ENCODE measurements at places on chromosomes 11 and 22. TPM values are rescaled to one million over a fixed set of nuclear protein-coding genes. Genes with fewer than 3 reads are reported as not detected.

- DNase-seq = no peak
These were observed 474 bp upstream of the CHADL start for GRCh38 chr22:41241133-41241676.

- no peak for DNase-seq
These were observed 51.1 kb downstream of the MCM5 start for GRCh38 chr22:35450824-35451569.

GRCh38 chr11:116420770-116421528 is 351.8 kb downstream of the BUD13 start:
- no peak for DNase-seq

GRCh38 chr11:11119917-11120316 is 233.1 kb downstream of the CSNK2A3 start:
- no peak for DNase-seq

DNA sequence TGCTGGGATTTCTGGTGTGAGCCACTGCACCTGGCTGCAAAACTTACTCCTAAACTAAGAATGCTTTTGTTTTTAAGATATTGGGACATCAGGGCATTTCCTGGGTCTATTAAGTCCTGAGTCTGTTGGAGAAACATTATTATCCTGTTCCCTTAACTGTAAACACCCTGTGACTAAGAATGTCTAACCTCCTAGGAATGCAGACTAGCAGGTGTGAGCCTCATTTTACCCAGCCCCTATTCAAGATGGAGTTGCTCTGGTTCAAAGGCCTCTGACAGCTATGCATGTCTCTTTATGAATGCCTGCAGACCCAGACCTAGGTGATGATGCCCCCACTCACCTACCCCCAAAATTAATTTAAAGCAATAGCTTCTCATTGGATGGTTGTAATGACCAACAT is 46.2 kb downstream of the DEPDC5 start:
- DNase-seq = no peak

DNA sequence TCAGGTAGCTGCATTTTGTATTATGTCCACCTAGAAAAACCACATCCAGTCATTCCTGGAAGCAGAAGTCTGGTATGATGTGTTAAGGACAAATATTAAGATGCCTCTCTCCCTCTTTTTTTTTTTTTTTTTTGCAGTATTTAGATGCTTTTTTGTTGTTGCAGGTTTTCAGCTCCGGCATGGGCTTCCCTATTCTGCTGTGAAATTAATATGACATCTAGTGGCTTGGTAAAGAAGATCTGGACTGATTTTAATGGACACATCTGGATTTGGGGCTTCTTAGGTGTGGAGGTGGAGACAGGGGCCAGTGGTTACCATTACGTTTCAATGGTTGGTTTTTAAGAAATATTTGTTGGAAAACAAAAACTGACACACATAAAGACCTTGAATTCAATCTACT is 47.5 kb upstream of the RASSF10 start:
- DNase-seq = no peak

- DNase-seq = no peak
These were observed 5.4 kb downstream of the FUT4 start for GRCh38 chr11:94549146-94549545.

DNA sequence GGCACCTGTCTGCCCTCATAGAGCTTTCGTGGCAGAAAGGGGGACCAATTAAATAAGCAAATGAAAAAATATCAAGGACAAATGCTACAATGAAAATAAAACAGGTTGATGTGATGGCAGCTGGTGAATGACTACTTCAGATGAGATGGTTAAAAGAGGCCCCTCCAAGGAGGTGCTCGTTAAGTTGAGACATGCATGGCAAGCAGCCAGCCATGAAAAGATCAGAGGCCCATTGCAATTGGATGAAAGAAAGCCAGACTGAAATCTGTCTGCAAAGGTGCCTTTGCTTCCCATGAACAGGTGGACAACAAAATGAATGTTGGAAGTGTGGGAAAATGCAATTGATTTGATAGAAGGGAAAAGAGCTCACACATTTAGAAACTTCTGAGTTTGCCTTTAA is 848 bp upstream of the TRPC6 start:
- no peak for DNase-seq

TXN2 gene
- 33.2 TPM for total RNA-seq

SSTR3 gene
- 1.6 TPM for total RNA-seq

OR5M11 gene
- total RNA-seq = not detected

MRGPRE gene
- 0.17 TPM for total RNA-seq
